ENCODE measurements at places on chromosomes 5 and 9. TPM values are rescaled to one million over a fixed set of nuclear protein-coding genes. Genes with fewer than 3 reads are reported as not detected.

The RARS1 gene
- total RNA-seq: 116 TPM

The GLRA1 gene
- not detected for total RNA-seq

The SRP19 gene
- 35.9 TPM for total RNA-seq

The SMIM3 gene
- 13.5 TPM for total RNA-seq

The SLC34A3 gene
- not detected for total RNA-seq

The SH3TC2 gene
- 4.4 TPM for total RNA-seq

The SPATA31D4 gene
- total RNA-seq: not detected

The CCNI2 gene
- total RNA-seq: 0.30 TPM

The SH2D3C gene
- 5.7 TPM for total RNA-seq

The PCDHGA3 gene
- 1.6 TPM for total RNA-seq

The CDC25C gene
- total RNA-seq: 3.5 TPM

The ADAMTS16 gene
- 3.1 TPM for total RNA-seq

The PCSK1 gene
- total RNA-seq: under 0.01 TPM

The PCDHGB5 gene
- total RNA-seq: 8.0 TPM

The CCDC152 gene
- 3.1 TPM for total RNA-seq
